ENCODE measurements at places on chromosomes 3 and 15.

DNA sequence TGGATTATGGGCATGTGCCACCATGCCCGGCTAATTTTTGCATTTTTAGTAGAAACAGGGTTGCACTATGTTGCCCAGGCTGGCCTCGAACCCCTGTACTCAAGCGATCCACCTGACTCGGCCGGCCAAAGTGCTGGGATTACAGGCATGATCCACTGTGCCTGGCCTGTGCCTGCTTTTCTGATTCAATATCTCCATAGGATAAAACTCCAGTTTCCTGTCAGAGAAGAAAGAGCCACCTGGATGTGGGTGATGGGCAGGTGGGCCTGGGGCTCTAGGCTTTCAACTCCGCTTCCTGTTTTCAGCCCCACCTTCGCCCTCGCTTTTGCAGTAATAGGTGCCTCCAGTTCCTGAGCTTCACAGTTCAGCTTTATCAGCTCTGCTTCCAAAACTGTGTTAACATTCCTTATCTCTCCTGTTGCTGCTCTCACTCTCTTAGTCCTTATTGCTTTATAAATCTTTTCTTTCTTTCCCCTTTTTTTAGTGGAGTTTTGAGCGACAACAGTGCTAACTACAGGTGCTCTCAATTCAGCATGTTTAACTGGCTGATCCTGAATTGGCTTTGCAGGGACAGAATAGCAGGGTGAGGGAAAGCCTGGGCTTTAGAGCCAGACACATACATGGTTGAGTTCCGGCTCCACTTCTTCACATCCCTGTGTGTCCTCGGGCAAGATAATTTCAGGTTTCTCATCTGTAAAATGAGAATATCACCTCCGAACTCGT lies 21.1 kb upstream of the PDE8A start:
- no peak for DNase-seq

DNA sequence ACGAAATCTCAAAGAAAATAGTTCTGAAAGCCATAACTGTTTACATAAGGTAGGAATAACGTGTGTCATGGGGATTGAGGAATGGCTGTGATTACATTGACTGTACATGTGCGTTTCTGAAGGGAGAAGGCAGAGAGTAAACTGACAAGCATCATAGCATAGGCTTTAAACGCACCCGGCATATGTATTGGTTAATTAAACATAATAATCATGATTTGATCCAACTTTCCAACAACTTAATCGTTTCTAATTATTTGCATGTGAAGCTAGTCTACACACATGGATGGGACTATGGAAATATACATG lies 3.3 kb downstream of the TMEM108 start:
- DNase-seq, result no peak

GRCh38 chr3:57971975-57972374 lies 36.2 kb upstream of the FLNB start:
- no peak for DNase-seq

DNA sequence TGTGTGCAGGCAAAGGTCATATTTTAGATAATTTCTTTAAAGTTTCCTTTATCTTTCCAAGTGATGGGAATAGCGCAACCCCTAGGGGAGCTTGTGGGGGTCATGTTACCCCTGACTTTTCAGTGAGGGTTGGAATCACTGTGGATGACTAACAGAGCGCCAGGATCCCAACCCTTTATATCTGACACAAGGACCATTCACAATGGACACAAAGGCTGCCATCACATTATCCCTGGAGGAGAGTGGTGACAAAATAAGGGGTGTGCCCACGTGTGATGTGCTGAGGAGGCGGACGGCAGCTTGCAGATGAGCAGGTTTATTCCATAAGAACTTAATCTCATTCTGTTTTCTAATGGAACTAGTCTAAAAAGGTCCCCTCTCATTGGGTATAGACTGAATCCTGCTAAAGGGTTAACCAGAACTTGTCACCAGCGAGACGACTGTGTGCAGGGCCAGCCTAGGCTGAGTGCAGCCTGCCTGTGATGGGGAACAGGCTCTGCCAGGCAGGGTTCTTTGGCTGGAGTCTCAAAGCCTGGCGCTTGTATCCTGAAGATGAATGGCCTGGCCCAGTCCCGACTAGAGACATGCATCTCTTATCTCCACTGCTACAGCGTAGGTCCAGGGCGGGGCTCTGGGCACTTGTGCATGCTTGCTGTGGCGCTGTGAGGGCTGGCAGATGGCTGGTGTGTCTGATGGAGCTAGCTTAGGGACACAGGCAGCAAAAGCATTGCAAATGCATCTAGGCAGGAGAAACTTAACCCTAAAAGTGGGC lies 50.2 kb downstream of the CHDH start:
- DNase-seq, result no peak

- DNase-seq, result no peak
Measured at GRCh38 chr3:171480526-171480925, 20.3 kb upstream of the TNIK start.

Data from KBM-7 (cell line).